C1 segment of cervical spinal cord (tissue), 14 donors: ENCODE measurements at places on chromosomes 16 and 17.

DNA sequence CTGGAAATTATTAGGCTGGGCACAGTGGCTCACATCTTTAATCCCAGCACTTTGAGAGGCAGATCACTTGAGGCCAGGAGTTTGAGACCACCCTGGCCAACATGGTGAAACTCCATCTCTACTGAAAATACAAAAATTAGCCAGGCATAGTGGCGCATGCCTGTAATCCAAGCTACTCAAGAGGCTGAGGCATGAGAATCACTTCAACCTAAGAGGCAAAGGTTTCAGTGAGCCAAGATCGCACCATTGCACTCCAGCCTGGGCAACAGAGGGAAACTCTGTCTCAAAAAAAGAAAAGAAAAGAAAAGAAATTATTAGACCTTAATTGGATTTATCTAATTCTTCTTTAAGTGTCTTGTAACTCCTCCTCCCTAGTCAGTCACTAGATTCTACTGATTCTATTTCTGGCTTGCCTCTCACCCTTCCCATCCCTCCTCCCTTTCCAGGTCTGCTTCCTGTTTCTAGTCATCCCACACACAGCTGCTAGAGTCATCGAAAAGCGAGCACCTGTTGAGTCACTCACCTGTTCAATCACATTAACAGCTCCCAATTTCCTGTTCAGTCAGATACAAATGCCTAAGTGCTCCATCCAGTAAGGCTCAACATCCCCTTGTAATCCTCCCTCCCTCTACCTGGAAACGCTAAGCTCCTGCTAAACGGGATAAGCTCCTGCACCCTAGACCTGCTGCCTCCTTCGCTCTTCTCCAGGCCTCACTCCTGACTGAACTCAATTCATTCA, 34.6 kb downstream of the ERN1 start:
- no peak for DNase-seq

DNA sequence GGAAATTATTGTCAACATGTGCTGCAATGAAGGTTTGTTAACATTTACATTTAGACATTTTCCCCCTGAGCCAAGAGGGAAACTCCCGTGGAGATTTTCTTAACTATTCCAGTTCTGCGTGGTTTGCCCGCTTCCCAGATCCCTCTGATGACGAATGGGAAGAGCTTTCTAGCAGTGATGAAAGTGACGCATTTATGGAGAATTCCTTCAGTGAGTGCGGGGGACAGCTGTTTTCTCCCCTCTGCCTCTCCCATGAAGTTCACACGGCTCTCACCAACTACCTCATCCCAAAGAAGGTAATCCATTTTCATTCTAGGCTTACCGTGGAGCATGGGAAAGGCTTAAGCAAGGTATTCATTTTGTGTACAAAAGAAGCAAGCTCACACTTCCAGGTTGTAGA, 18.2 kb downstream of the HEATR3 start:
- no peak for DNase-seq

- DNase-seq, result no peak
These were observed 1.6 kb upstream of the CCL14 start for GRCh38 chr17:35988164-35988563.

DNA sequence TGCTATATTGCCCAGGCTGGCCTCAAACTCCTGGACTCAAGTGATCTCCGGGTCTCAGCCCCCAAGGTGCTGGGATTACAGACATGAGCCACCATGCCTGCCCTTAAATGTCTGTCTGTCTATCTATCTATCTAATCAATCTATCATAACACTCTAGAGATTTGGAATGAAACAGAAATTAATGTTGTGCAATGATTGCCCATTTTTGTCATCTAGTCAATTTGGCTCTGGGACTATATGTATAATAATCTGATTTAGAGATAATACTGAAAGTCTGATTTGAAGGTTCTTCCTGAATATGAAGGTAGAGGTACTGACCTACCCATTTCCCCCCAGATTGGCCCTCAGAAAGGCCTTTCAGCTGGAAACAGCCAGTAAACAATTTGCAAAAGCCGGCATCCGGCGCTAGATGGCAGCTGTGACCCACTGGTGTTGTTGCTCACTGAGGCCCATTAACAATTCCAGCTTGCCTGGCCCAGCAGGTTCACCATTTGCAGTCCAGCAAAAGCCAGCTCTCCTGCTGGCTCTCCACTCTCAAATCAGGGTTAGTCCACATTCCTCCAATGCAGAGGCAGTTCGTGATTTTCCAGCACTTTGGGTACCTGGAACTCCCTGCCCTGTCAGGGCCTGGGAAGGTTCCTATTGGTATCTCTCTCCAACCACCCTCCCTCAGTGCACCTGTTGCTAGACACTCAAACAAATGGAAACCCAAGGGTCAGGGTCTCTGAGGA, 22.9 kb upstream of the C16orf87 start:
- DNase-seq, result peak; percentile 65

- no peak for DNase-seq
These were observed 457.6 kb upstream of the ZFHX3 start for GRCh38 chr16:73505577-73505976.

GRCh38 chr17:20938244-20938643, 104.6 kb downstream of the USP22 start:
- no peak for DNase-seq

DNA sequence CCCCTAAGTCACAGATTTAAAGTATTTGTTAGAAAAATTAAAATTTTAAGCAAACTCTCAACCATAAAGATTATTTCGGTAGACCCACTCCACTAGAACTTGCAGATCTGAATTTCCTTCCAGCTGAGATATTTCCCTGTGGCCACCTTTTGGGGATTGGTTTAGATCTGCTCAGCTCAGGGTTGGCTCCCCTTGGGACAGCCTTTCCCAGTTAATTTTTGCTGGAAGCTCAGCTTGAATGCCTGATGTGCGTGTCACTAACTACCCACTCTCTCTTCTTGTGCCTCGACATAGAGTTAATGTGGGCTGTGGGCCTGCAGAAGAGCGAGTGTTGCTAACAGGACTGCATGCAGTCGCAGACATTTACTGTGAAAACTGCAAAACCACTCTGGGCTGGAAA, 57.6 kb downstream of the YPEL2 start:
- DNase-seq, result no peak

DNA sequence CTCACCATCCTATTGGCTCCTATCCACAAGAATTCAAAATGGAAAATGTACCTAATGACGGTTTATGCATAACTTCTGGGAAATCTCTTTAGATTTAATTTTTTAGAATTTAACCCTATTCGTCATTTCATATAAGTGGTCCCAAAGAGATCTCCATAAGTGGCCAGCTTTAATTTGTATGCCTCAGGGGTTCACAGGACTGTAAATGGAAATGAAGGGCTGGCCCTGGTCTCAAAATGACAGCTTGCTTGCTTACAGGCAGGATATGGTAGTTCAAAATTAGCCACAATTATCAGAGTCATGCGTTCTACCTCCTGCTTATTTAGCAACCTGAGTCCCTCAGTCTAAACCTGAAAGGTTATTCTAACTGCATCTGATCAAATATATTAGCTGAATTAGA, 6.6 kb upstream of the NACA2 start:
- peak; percentile 54 for DNase-seq

GRCh38 chr17:76812263-76812662, 55.9 kb upstream of the MGAT5B start:
- DNase-seq, result no peak

DNA sequence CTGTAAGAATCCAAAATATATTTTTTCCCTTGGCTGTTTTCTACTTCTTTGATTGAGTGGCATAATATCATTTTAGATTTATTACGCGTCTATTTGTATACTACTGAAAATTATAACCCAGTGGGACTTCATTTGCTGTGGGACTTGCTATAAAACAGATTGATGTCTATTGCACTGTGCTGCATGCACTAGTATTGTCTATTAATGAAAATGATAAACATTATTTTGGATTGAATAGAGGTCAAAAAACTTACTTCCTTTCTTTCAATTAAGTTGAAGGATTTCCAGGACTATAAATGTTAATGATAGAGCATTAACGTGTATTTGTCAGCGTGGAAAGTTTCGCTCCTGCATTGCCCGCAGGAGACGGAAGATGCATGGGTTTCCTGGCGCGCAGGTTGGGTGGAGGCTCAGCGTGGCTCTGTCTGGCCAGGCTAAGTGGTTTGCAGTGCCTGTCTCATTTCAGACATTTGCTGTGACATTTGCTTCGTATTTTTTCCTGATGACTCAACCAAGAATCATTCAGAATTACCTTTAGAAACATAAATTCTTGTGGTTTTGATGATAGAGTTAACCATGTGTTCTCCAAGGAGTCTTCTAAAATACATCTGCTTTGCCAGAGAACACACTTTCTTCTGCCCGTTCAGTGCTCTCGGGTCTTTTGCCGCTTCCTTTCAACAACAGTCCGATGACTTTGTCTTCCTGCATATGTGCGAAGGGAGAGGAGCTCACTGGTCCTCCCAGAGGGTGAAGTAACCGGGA, 216.7 kb downstream of the RPTOR start:
- no peak for DNase-seq

- DNase-seq, result no peak
These were observed 138.7 kb downstream of the GAS7 start for GRCh38 chr17:10059684-10060211.

DNA sequence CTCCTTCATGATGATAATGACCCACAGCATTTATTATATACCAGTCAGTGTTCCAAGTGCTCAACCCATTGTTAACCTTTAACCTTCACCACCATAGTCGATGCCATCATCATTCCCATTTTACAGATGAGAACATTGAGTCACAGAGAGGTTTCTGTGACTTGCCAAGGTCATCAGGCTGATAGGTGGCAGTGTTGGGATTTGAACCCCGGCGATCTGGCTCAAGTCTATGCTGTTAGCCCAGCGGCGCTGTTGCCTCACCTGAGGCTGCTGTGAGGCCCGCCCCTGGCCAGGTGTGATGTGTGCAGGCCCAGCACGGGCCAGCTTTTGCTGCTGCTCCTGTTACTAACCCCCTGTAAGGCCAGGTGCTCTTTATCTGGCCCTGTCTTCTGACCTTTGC, 101.2 kb downstream of the OR1D5 start:
- DNase-seq, result no peak

- DNase-seq, result peak; percentile 27
These were observed 26.2 kb upstream of the PMFBP1 start for GRCh38 chr16:72198021-72198711.

DNA sequence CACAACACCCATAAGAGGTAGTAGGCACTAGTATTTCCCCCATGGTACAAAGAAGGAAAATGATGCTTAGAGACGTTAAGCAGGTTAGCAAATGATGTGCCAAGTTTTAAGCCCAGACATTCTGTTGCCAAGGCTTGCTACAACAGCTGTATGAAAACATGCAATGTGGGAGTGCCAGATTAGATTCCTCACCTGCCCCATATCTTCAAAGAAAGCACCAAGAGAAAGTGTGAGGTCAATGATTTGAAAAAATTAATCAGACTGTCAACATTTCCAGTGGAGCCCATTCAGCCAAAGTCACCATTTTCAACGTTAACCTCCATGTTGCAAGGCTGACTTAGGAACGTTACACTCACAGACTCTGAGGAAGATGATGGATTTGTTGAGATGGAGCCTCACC, 61.5 kb downstream of the PCTP start:
- no peak for DNase-seq

DNA sequence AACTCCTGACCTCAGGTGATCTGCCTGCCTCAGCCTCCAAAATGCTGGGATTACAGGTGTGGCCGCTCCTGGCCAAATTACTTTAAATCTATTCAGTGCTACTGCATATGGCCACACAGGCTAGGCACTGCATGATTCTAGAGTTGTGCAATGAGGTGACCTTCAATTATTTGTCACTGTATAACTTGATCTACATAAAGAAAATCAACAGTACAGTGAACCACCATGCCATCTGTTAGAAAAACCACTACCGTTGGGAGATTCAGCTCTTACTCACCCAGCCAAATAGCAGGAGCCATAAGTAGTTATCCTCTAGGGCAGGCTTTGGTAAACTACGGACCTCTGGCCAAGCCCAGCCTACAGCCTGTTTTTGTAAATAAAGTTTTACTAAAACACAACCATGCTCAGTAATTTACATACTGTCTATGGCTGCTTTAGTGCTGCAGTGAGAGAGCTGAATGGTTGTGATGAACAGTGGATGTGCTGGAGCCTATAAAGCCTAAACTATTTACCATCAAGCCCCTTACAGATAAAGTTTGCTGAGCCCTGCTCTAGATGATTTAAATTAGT, 40.7 kb upstream of the TANC2 start:
- no peak for DNase-seq

- no peak for DNase-seq
These were observed 30.2 kb upstream of the MRPS23 start for GRCh38 chr17:57880086-57880456.

DNA sequence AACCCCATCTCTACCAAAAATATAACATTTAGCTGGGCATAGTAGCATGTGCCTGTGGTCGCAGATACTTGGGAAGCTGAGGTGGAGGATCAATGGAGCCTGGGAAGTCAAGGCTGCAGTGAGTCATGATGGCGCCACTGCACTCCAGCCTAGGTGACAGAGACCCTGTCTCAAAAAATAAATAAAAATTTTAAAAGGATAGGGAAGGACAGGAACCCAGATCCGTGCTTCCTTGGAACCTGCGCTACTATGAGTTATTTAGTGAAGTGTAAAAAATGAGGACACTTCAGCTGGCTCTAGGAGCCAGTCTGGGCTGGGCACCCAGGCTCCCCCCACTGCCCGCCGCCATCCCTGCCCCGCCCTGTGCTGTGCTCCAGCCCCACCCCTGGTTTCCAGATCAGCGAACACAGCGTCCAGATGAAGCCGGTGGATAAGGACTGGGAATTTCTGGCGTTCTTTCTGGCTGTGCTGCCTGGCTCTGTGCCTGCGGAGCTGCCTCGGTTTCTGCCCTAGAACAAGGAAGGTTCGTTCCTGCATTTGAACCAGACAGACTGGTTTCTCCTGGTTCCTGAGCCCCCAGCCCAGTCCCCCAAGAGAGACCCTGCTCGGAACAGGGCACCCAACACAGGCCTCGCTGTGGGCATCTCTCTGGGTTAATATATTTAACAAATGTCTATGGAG, 18.5 kb downstream of the PLLP start:
- DNase-seq, result peak; percentile 59

- DNase-seq, result no peak
These were observed 7.0 kb downstream of the COX4I1 start for GRCh38 chr16:85806539-85806938.

DNA sequence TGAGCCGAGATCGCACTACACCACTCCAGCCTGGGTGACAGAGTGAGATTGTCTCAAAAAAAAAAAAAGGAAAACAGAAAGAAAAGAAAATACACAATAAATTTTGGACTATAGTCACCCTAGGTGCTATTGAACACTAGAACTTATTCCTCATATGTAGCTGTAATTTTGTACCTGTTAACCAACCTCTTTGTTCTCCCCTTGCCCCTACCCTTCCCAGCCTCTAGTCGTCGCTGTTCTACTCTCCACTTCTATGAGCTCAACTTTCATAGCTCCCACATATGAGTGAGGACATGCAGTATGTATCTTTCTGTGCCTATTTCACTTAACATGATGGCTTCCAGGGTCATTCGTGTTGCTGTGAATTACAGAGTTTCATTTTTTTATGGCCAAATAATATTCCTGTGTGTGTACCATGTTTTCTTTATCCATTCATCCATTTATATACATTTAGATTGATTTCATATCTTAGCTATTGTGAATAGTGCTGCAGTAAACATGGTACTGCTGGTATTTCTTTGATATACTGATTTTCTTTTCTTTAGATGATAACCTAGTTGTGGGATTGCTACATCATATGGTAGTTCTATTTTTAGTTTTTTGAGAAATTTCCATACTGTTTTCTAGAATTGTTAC, 28.3 kb downstream of the VPS35L start:
- DNase-seq, result no peak

GRCh38 chr16:68740628-68741346, 3.7 kb downstream of the CDH1 start:
- no peak for DNase-seq
